Thyroid gland (tissue), 4 donors: ENCODE measurements at places on chromosomes 7 and 10. TPM values are rescaled to one million over a fixed set of nuclear protein-coding genes. Genes with fewer than 3 reads are reported as not detected.
A peak's percentile ranks its signal among the peaks of the same experiment; 100 is the strongest.

DNA sequence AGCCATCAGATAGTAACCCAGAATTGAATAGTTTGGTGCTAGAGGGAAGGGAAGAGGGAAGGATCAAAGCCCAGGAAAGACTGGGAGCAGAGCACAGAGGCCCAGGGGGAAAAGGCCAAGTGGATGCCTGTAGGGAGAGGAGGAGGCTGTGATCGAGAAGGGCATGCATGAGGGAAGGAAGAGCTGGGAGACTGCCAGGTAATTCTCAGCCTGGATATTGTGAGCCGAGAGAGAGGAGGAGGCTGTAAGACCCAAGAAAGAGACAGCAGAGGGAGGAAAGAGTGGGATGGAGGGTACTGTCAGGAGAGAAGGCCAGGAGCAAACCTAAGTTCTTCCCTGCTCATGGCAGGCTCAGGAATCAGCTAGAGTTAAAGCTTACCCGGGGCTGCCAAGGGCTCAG is 178.2 kb downstream of the CCDC3 start:
- peak; percentile 34 for DNase-seq

DNA sequence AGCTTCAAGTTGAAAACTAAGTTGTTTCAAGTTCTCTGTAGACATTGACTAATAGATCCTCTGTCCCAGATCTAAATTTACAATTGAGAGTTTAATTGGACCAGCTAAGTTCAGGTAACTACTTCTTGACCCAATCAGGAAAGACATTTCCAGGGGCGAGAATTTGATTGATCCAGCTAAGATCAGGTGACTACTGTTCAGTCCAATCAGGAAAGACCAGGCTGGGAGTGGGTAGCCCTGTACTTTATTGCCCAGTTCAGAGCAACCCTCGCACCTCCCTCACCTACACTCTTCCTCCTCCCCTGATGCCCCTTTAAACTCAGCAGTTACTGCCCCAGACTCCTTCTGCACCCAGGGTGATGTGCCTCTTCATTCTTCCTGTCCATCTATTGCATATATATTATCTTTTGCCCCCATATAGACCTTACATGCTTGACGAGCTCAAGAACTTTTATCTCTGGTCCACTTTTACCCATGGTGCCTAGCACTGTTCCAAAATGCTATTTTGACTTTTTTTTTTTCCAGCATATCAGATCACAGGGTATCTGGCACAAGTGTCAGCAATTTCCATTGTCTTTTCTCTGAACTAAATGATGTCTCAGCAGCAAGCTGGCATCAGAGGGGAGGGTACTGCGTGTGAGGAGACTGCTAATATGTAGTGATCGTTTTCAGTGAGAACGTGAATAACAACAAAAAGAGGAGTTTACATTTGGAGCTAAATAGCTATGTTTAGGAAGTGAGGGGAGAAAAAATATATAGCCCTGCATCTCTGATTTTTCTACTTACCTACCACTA is 169.4 kb downstream of the KIAA1217 start:
- DNase-seq: no peak

DNA sequence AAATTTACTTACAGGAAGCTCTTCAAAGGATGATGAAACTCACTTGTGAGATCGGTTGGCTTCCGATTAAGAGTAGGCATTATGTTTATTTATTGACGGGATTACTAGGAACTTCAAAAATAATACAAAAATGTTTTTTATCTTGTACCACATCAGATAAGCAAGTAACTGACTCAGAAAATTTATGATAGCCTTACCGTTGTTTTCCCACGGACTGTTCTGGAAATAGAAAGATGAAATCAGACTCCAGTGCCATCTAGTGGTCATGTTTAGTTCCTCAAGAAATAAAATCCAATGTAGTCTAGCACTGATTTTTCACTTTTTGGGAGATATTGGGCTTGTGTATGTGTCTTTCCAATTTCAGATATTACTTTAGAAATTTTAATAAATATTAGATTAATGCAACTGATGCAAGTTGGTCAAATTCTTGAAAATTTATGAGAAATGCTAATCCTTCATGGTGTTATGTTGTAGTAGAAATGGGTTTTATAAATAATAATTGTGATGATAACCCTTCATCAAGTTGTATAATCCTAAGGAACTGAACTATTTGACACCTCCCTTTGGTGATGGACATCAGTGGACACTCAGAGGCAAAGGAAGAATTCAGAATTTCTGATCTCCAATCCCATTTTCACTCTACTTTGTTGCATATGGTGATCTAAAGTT is 168.8 kb downstream of the TMEM26 start:
- no peak for DNase-seq

GRCh38 chr10:25048450-25048849 is 32.0 kb downstream of the THNSL1 start:
- peak; percentile 7 for DNase-seq

DNA sequence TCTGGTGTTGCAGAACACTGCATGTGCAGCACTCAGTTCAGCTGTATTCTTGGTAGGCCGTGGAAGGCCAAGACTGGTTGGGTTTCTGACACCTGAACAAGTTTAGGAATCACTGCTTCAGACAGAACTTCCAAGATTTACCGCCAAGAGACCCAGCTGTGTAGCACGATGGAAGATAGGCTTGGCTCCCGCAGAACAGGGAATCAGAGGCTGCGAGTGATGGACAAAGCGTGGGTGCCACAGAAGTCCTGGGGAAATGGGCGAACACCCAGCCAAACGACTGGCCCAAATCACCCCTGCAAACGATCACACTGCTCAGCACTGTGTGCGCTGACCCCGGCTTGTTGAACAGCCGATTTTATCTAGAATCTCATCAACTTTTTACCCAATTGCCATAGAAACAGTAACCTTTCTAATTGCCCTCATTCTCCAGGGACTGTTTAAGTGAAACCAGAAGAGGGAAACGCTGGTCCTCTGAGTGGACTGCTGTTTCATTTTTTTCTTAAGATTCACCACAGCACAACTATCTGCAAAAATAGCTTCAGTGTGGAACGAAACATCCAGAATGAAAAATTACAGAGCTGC is 17.9 kb downstream of the ZFAND2A start:
- DNase-seq: no peak

The COL28A1 gene
- total RNA-seq: 0.56 TPM

DNA sequence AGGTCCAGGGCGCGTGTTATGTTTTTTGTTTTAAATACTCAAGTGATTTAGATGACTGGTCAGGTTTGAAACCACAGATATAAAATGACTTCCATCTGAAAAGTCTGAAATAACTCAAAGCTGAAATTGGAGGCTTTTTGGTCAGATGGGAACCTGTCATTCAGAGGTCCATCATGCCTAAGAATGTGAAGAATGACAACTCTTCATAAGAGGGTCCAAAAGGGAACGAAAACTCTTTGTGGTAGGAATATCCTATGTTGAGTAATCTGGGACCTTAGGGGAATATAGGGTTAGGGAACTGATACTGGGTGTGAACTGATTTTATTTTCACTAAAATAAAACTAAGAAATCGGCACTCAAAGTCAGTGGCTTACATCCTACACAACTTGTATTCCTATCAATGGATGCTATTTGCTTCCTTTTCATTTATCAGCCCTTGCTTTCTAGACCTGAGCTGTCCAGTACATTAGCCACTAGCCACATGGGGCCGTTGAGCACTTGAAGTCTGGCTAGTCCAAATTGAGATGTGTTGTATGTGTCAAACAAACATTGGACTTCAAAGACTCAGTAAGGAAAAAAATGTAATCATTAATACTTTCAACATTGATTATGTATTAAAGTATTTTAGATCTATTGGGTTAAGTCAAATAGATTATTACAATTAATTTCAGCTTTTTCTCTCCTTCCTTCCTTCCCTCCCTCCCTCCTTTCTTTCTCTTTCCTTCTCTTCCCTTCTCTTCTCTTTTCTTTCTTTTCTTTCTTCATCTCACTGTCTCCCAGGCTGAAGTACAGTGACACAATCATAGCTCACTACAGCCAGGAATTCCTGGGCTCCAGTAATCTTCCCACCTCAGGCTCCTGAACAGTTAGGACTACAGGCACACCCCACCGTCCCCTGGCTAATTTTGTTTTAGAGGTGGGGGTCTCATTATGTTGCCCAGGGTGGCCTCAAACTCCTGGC is 56.5 kb upstream of the KDM7A start:
- no peak for DNase-seq

GRCh38 chr7:128304212-128304611 is 39.5 kb downstream of the RBM28 start:
- peak; percentile 88 for DNase-seq

The DKK1 gene
- total RNA-seq: 3.2 TPM

GRCh38 chr7:14582010-14582409 is 320.5 kb downstream of the DGKB start:
- no peak for DNase-seq

The CPN1 gene
- total RNA-seq: not detected

GRCh38 chr10:10727812-10728211 is 289.9 kb upstream of the CELF2 start:
- DNase-seq: no peak

DNA sequence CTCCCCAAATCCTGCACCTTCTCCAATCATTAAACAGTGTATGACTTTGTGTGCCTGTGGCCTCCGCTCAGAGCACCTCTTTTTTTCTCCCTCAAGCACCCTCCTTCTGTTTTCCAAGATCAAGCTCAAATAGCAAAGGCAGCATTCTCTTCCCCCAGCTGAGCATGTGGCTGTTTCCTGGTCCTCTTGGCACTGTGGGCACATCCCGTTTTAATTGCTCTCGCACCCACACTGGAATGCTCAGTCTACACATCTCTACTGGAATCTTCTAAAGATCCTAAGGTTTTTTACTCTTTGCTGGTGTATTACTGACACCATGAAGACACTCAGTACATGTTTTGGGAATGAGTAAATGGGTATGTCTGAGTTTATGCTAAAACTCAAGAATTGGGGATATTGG is 107.4 kb downstream of the WDFY4 start:
- DNase-seq: no peak

The SORCS1 gene
- 5.8 TPM for total RNA-seq

The LIPM gene
- not detected for total RNA-seq

The ENKUR gene
- total RNA-seq: not detected
